ENCODE measurements at places on chromosomes 16 and 17. TPM values are rescaled to one million over a fixed set of nuclear protein-coding genes. Genes with fewer than 3 reads are reported as not detected.

DNA sequence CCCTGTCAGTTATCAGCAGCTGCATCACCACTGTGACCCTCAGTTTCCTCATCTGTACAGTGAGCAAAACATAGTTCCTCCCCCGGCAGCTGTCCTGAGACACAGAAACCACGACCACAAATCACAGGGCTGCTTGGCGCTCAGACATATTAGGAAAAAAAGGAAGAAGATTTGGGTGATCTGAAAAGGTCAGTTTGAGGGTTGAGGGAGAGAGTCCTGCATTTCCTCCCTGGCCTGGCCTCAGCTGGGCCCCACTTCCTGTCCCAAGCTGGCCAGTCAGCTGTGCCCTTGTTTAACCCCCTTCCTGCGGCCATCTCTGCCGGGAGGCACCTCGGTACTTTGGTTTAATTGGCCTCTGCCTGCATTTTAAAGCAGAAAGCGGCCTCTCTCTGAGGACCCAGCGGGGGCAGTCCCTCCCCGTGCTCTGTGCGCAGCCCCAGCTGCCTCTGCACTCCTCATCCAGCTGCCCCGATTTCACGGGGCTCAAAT, 24.0 kb upstream of the CIBAR2 start:
- no peak overlapping the region for H3K4me3 ChIP-seq
- H3K27ac ChIP-seq, result no peak overlapping the region
- no peaks in the 10 kb centered on the region for H3K4me1 ChIP-seq

GRCh38 chr17:34998205-34998604, 17.9 kb downstream of the LIG3 start:
- no peaks in the 10 kb centered on the region for H3K27me3 ChIP-seq
- DNase-seq, result peak; percentile 77
- H3K4me1 ChIP-seq, result peaks cover 21% of the 10 kb centered on the region
- peaks cover 41% of the 10 kb centered on the region for H3K36me3 ChIP-seq

GRCh38 chr16:79008036-79008868, 592.3 kb downstream of the MAF start:
- H3K4me1 ChIP-seq, result peaks cover under 1% of the 10 kb centered on the region
- H3K36me3 ChIP-seq, result no peaks in the 10 kb centered on the region
- H3K27ac ChIP-seq, result no peak overlapping the region
- DNase-seq, result no peak
- no peaks in the 10 kb centered on the region for H3K27me3 ChIP-seq

DNA sequence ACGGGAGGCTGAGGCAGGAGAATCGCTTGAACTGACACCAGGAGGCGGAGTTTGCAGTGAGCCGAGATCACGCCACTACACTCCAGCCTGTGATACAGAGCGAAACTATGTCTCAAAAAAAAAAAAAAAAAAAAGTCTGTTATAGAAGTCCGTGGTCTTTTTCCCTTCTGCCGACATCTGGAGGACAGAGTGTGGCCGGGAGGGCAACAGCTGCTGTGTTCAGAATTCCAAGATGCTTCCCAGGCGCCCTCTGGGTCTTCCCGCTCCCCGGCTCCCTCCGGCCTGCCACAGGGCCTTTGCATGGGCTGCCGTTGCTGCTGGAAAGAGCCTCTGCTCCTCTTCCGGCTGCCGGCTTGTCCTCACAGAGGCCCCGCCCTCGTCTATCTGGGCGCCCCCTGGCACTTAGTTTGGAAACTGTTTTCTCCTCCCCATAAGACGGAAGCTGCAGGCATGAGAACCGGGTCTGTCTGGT, 2.4 kb upstream of the CACNA1H start:
- no peak for DNase-seq
- no peak overlapping the region for H3K27ac ChIP-seq
- H3K27me3 ChIP-seq, result peaks cover 6% of the 10 kb centered on the region
- H3K4me3 ChIP-seq, result no peak overlapping the region

SMPD3 gene
- total RNA-seq, result 0.61 TPM

CACNG5 gene
- not detected for total RNA-seq

- H3K27ac ChIP-seq, result no peak overlapping the region
- H3K4me1 ChIP-seq, result no peaks in the 10 kb centered on the region
- DNase-seq, result no peak
- H3K27me3 ChIP-seq, result peaks cover 3% of the 10 kb centered on the region
- no peak overlapping the region for H3K4me3 ChIP-seq
Measured at GRCh38 chr17:7769854-7770253, 52.3 kb downstream of the DNAH2 start.

- no peak for DNase-seq
- peaks cover 60% of the 10 kb centered on the region for H3K4me1 ChIP-seq
- H3K27me3 ChIP-seq, result no peaks in the 10 kb centered on the region
- peaks cover 15% of the 10 kb centered on the region for H3K36me3 ChIP-seq
- H3K4me3 ChIP-seq, result no peak overlapping the region
Measured at GRCh38 chr16:23502466-23502865, 7.8 kb downstream of the GGA2 start.

TM4SF5 gene
- total RNA-seq, result not detected

ABCA3 gene
- 10.0 TPM for total RNA-seq

GRCh38 chr16:47127541-47127940, 16.2 kb downstream of the NETO2 start:
- no peak overlapping the region for H3K27ac ChIP-seq
- peaks cover 12% of the 10 kb centered on the region for H3K36me3 ChIP-seq
- no peaks in the 10 kb centered on the region for H3K27me3 ChIP-seq
- no peak for DNase-seq
- peaks cover 9% of the 10 kb centered on the region for H3K4me1 ChIP-seq
- no peak overlapping the region for H3K4me3 ChIP-seq

ALDH3A1 gene
- total RNA-seq, result not detected

GRCh38 chr16:11215935-11216556, 40.0 kb downstream of the SOCS1 start:
- DNase-seq, result no peak
- H3K27me3 ChIP-seq, result no peaks in the 10 kb centered on the region
- no peak overlapping the region for H3K4me3 ChIP-seq
- H3K27ac ChIP-seq, result no peak overlapping the region
- peaks cover 20% of the 10 kb centered on the region for H3K36me3 ChIP-seq

DNA sequence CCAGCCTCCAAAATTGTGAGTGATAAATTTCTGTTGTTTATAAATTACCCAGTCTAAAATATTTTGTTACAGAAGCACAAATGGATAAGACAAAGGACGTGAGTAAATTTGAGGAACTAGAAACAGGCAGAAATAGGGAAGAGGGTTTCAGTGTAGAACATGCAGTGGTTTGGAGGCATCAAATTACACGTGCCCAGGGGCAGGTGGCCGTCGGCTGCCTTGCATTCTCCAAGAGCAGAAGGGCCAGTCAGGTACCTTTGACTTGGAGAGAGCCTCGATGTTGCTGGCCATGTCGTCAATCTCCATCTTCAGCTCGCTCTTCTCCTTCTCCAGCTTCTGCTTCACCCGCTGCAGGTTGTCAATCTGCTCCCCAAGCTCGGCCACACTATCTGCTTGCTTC, 54.3 kb downstream of the MYH13 start:
- no peaks in the 10 kb centered on the region for H3K4me1 ChIP-seq

SLC22A31 gene
- total RNA-seq, result 2.6 TPM

GRCh38 chr16:89697616-89698331, 3.7 kb downstream of the SPATA2L start:
- no peak overlapping the region for H3K27ac ChIP-seq
- no peak overlapping the region for H3K4me3 ChIP-seq
- DNase-seq, result no peak
- H3K27me3 ChIP-seq, result no peaks in the 10 kb centered on the region

ALDOC gene
- total RNA-seq, result 44.0 TPM

GRCh38 chr16:55539488-55539887, 27.0 kb upstream of the CAPNS2 start:
- no peak overlapping the region for H3K27ac ChIP-seq
- no peaks in the 10 kb centered on the region for H3K4me1 ChIP-seq
- no peaks in the 10 kb centered on the region for H3K27me3 ChIP-seq
- no peak for DNase-seq
- no peaks in the 10 kb centered on the region for H3K36me3 ChIP-seq

- no peaks in the 10 kb centered on the region for H3K36me3 ChIP-seq
- no peaks in the 10 kb centered on the region for H3K27me3 ChIP-seq
- H3K4me1 ChIP-seq, result no peaks in the 10 kb centered on the region
- no peak for DNase-seq
Measured at GRCh38 chr17:7419819-7420610, at the start of gene SPEM1. Gene SPEM1 (plus strand): TSS chr17:7420324. CDS start chr17:7420385, 61 bp downstream.

- no peaks in the 10 kb centered on the region for H3K36me3 ChIP-seq
- H3K27me3 ChIP-seq, result peaks cover 18% of the 10 kb centered on the region
- no peak overlapping the region for H3K4me3 ChIP-seq
- H3K4me1 ChIP-seq, result peaks cover 7% of the 10 kb centered on the region
Measured at GRCh38 chr16:55512941-55513340, 4.1 kb downstream of the LPCAT2 start.

CTRB1 gene
- not detected for total RNA-seq

DNA sequence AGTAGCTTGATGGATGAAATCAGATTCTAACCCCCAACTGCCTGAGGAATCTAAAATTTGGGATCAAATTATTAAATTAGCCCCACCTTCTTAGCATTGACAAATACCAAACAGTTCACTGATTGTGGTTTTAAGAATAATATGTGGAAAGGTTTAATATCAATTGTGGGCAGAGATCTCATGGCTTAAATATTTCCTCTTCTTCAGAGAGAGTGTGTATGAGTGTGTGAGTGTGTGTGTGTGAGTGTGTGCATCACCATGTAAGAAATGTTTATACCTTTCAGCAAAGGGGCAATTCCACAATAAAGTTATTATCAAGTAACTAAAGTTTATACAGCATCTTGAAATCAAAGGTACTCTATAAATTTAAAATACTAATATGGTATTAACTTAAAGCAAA, 3.2 kb downstream of the SMURF2 start:
- no peak for DNase-seq
- H3K4me3 ChIP-seq, result no peak overlapping the region
- H3K4me1 ChIP-seq, result peaks cover 34% of the 10 kb centered on the region
- H3K27me3 ChIP-seq, result peaks cover 1% of the 10 kb centered on the region

- no peak overlapping the region for H3K27ac ChIP-seq
- peak; percentile 27 for DNase-seq
- H3K36me3 ChIP-seq, result no peaks in the 10 kb centered on the region
- peaks cover 15% of the 10 kb centered on the region for H3K4me1 ChIP-seq
- H3K27me3 ChIP-seq, result peaks cover 7% of the 10 kb centered on the region
Measured at GRCh38 chr16:89037261-89038152, 56.1 kb upstream of the ACSF3 start.

- H3K27ac ChIP-seq, result no peak overlapping the region
- no peaks in the 10 kb centered on the region for H3K36me3 ChIP-seq
- peaks cover 7% of the 10 kb centered on the region for H3K27me3 ChIP-seq
- H3K4me1 ChIP-seq, result no peaks in the 10 kb centered on the region
Measured at GRCh38 chr16:81286190-81286589, 28.6 kb upstream of the GAN start.

C16orf92 gene
- total RNA-seq, result not detected

SLC47A1 gene
- total RNA-seq, result 0.26 TPM

DNA sequence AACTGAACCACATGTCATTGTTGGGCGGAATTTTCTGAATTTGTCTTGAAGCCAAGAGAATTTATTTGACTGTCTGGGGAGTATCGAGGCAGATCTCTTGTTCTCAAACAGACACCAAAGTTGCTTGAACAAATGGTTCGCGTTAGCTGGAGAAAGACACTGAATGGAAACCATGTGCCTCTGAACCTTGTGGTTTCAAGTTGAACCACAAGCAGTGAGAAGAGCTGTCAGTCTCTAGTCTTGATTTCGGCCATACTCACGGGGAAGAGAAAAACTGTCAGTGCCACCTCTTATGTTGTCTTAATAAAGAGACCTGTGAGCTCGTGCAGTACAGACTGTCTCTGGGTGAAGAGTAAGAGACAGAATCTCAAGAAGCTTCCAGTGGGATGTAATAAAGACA, 886.5 kb upstream of the SOX9 start:
- no peaks in the 10 kb centered on the region for H3K4me1 ChIP-seq
- no peak for DNase-seq
- H3K27me3 ChIP-seq, result no peaks in the 10 kb centered on the region
- H3K4me3 ChIP-seq, result no peak overlapping the region

- H3K4me3 ChIP-seq, result no peak overlapping the region
- no peaks in the 10 kb centered on the region for H3K4me1 ChIP-seq
- H3K27me3 ChIP-seq, result no peaks in the 10 kb centered on the region
- H3K36me3 ChIP-seq, result no peaks in the 10 kb centered on the region
- no peak overlapping the region for H3K27ac ChIP-seq
- DNase-seq, result no peak
Measured at GRCh38 chr16:1204933-1205332, 20.1 kb downstream of the TPSG1 start.

DNA sequence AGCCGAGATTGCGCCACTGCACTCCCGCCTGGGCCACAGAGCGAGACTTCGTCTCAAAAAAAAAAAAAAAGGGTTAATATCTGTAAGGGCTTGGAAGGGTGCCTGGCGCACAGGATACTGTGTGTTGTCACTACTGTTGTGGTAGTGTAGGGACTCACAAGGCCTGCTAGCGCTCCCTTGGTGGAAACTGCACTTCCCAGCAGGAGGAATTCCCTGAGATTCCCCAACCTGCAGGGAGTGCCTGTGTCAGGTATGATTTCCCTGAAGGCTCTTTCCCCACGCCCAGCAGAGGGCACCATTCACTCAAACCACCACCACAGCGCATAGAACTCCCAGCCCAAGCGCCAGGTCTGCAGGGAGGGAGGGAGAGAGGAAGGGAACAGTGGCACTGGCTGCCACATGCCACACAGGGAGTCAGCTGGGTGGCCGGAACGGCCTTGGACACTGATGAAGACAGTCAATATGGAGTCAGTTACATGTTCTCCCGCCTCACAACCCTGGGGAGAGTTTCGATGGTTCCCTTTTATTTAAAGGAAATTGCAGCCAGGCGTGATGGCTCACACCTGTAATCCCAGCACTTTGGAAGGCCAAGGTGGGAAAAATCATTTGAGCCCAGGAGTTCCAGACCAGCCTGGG, 32.7 kb upstream of the CDH1 start:
- no peak overlapping the region for H3K4me3 ChIP-seq
- H3K36me3 ChIP-seq, result no peaks in the 10 kb centered on the region
- DNase-seq, result peak; percentile 42
- H3K27me3 ChIP-seq, result no peaks in the 10 kb centered on the region

GRCh38 chr16:29877266-29877961, 14.4 kb upstream of the CDIPT start:
- peaks cover 14% of the 10 kb centered on the region for H3K4me1 ChIP-seq
- peak; percentile 59 for DNase-seq
- H3K27ac ChIP-seq, result no peak overlapping the region
- no peaks in the 10 kb centered on the region for H3K36me3 ChIP-seq

DNA sequence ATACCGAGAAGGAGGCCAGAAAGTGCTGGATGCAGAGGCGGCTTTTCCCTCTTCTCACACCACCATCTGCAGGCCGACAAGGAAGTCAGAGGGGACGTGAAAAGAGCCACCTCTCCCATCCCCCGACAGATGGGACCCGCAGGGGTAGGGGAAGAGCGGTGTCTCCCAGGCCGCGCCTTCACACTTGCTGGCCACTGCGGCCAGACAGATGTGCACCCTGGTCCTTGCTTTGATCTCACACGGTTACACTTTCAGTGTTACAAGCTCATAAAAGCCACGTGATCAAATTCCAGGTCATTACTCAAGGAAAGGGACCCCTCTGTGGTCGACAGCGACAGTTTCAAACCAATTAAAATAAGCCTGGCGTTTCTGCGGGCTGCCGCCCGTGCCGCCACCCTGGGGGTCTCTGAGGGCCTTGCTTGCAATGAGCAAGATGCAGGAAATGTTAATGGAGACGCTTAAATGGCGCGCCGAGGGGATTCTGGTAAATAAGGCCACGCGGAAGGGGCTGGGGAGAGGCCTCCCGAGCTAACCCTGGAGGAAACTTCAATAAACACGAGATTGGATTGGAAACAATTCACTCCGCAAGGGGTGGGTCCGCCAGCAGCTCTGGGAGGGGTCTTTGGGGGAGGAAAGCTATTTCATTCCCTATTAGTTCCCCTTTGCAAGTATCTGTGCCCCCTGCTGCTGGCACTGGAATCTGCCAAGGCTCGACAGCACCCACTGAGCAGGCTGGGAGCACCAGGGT, 240.9 kb downstream of the ENGASE start:
- H3K27ac ChIP-seq, result no peak overlapping the region
- no peak overlapping the region for H3K4me3 ChIP-seq
- H3K4me1 ChIP-seq, result no peaks in the 10 kb centered on the region
- H3K36me3 ChIP-seq, result no peaks in the 10 kb centered on the region

GGNBP2 gene
- 80.9 TPM for total RNA-seq
